ENCODE measurements at places on chromosomes 7 and 10. TPM values are rescaled to one million over a fixed set of nuclear protein-coding genes. Genes with fewer than 3 reads are reported as not detected.

ABLIM1 gene
- 60.7 TPM for total RNA-seq

EPHB4 gene
- 582 TPM for total RNA-seq

FAM3C gene
- total RNA-seq: 26.2 TPM

TIMM23B gene
- 17.2 TPM for total RNA-seq

FRA10AC1 gene
- 15.2 TPM for total RNA-seq

EIF5AL1 gene
- total RNA-seq: 0.16 TPM

GNGT1 gene
- not detected for total RNA-seq

FKBP6 gene
- not detected for total RNA-seq

TMEM139 gene
- total RNA-seq: not detected

C10orf53 gene
- not detected for total RNA-seq

SPDYE5 gene
- total RNA-seq: not detected

SCIN gene
- 0.13 TPM for total RNA-seq

MSMB gene
- total RNA-seq: not detected

ATOH7 gene
- not detected for total RNA-seq

FAM180A gene
- 0.16 TPM for total RNA-seq

IKZF1 gene
- not detected for total RNA-seq

C10orf143 gene
- total RNA-seq: 0.16 TPM

HECW1 gene
- not detected for total RNA-seq

RNF148 gene
- 4.5 TPM for total RNA-seq

PLAC9 gene
- total RNA-seq: 0.19 TPM

PRKG1 gene
- total RNA-seq: 10.1 TPM

KAZALD1 gene
- total RNA-seq: 0.31 TPM

PAX2 gene
- total RNA-seq: not detected

DNTT gene
- not detected for total RNA-seq

GPR37 gene
- 0.16 TPM for total RNA-seq

DUSP5 gene
- 19.3 TPM for total RNA-seq

TMEM26 gene
- total RNA-seq: not detected

COX15 gene
- total RNA-seq: 37.9 TPM

IFIT1B gene
- not detected for total RNA-seq

KEL gene
- total RNA-seq: under 0.01 TPM

LRRC18 gene
- not detected for total RNA-seq

NDUFA5 gene
- total RNA-seq: 50.7 TPM

Measured in bladder microvascular endothelial cell (primary cell).